ENCODE measurements at places on chromosomes 1 and 21.

DNA sequence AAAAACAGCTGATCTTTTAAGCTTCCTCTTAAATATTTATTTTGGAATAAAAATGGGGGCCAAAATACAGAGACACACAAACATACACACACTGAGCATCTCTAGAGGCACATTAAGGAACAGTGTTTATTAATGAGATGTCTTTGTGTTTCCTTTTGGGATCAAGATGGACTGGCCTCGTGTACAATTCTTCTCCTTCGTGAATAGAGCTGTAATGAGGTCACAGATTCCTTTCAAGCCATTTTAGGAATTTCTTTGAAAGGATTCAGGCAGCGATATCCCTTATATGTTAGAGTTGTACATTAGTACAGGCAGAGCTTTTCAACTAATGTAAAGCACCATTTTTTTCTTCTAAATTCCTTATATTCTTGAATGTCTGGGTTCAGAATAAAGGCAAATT is 295.7 kb downstream of the CHRM3 start:
- DNase-seq, result no peak

DNA sequence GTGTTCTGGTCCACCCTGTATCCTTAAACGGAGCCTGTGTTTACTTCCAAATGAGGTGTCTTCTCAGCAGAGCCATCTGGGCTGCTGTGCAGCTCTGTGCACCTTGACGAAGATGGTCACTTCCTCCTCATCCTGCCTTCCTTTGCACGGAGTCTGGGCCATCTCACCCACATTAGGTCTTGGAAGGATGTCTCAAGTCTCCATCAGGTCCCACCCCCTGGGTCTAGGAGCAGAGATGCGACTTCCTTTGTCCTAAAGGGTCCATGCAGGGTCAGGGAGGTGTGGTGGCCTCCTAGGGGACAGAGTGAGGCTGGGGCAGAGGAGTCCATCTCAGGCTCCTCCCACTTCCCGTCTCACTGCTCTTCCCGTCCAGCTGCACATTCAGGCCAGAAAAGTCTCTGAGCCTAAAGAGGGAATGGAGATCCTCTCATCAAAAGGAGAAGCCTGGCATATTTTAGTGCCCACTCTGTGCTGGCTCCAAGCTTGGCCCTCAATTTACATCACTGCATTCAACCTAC is 209.2 kb downstream of the MATN1 start:
- DNase-seq, result no peak

DNA sequence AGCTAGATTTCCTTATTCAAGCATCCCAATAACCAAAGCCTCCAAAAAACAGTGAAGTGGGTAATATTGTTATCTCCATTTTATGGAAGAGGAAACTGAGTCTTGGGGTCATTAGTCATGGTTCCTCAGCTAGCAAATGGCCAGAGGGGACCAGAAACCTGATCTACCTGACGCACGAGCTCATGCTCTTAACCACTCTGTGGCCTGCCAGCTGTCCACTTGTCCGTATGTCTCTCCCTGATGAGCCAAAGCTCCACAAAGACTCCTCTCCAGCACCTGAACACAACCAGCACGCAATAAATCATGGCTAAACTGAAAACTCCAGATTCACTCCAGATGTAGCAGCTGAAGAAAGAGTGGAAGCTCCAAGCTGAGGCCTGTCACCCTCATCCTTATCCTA is 5.8 kb downstream of the CAPN8 start:
- DNase-seq, result no peak

- DNase-seq, result peak; percentile 96
Measured at GRCh38 chr21:42187976-42188653, 30.8 kb upstream of the ABCG1 start.

- DNase-seq, result peak; percentile 33
Measured at GRCh38 chr1:196148367-196148970, 459.8 kb downstream of the KCNT2 start.
